ENCODE measurements at places on chromosomes 7 and 10.

DNA sequence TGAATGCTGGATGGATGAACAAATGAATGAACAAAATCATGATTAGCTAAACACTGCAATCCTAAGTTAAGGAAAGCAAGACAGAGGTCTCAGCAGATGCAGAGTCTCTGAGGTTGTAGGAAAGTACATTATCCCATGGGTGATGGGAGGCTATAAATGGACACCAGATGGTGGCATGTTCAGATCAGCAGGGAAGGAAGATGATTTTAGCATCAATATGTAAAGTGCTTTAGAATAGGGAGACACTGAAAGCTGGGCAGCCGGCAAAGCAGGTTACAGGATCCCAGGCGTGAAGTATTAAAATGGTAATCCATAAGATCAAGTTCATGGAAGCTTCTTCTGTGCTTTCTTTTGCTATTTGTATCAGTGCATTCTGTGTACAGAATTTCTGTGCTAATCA is 7.9 kb upstream of the RAPGEF5 start:
- no peak for DNase-seq

GRCh38 chr10:122307669-122308416 is 36.7 kb downstream of the BTBD16 start:
- DNase-seq, result no peak

- no peak for DNase-seq
Observed at GRCh38 chr7:148142660-148143248, 447.8 kb upstream of the C7orf33 start.

GRCh38 chr10:53284615-53285182 is 512.1 kb upstream of the MBL2 start:
- no peak for DNase-seq

- no peak for DNase-seq
Observed at GRCh38 chr10:31708046-31708445, 220.6 kb downstream of the ARHGAP12 start.

DNA sequence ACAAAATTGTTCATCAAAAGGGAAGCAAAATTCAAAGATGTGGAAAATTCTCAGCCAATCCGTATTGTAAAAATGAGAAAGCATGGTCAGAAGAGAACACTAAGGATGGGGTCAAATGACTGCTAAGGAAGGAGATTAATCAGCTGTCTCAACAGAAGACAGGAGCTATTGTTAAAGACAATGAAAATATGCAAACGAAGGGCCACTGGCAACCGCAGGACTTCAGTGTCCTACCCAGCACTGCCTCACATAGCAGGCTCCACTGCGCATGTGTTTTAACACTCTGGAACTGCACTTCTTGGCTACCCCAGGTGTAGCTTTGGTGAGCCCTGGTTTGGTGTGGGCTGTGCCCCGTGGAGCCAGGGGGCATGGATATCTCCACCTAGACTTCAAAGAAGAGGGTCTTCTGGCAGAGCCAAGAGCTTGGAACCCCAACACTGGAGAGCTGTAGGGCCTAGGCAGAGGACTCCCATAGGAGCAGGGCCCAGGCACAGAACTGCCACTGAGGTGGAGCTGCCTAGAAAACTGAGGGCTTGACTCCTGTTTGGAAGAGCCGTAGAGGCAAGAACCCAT is 176.2 kb upstream of the GDF10 start:
- no peak for DNase-seq

DNA sequence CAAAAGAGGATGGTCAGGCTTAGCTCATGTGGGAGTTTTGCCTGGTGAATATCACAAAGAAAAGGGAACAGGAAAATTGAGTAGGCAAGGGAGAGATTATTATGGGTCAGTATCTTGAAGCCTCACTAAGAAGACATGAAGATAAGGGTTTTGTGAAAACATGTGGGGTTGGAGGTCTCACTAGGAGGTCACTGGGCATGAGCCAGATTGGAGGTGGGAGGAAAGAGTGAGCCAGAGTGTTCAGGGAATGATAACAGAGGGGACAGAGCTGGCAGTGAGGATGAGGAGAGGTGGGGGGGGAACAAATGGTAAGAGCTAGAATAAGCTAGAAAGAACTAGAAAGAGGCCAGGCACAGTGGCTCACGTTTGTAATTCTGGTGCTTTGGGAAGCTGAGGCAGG is 374.3 kb downstream of the GRID1 start:
- no peak for DNase-seq

- DNase-seq, result no peak
Observed at GRCh38 chr7:83921941-83922607, 272.5 kb downstream of the SEMA3A start.

- no peak for DNase-seq
Observed at GRCh38 chr7:77282897-77283296, 83.3 kb upstream of the FGL2 start.
